ENCODE measurements at places on chromosomes 6 and 20.

DNA sequence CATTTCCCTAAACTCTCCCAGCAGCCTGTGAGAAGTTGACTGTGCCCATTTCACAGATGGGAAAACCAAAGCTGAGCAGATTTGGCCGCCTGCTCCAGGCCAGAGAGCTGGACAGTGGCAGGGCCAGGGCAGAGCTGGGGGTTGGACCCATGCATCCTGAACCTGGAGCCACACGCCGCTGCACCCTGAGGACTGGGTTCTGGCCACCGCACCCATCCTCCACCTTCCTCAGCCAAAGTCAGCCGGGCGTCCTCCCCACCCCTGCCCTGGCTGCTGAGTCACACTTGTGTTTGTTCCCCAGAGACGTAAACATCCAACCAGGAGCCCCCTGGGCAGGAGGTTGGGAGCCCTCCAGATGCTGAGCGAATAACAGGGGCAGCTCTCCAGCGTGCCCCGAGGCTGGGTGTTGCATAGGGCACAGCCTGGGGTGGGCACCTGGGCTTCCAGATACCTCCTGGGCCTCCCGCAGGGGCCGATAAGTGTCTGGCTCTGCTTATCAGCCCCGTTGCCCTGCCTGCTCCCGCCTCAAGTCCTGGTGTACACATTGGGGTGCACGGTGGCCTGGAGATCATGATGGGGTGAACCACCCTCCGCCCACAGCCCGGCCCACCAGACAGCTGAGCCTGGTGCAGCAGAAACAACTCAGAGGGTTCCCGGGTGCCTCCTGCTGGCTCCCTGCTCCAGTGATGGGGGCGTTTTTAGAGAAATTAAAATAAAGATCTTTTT lies 23.8 kb downstream of the RBM38 start:
- DNase-seq: no peak

DNA sequence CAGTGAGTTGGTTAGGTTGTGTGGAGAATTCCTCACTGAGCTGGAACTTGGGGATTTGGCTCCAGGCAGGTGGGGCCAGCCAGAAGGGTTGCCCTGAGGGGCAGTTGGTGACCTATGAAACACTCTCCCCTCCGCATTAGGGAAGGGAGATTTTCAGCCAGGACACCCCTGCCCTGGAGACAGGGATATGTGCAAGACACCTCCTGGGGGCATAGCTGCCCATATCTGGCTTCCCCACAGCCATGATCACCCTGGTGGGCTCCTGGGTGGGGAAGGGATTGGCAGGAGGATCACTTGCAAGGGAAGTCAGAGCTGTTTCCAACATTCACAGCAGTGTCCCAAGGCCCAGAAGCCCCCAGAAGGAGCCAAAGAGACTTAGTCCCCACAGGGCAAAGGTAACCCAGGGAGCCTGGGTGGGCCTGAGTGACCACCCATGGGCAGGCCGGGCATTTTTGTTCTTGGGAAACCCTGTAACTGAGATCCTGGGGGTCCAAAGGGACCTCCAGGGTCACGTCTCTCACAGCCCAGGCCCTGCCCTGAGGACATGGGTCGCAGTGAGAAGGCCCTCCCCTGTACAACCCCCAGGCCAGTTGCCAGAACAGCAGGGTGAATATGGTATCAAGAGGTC lies 145.8 kb downstream of the MRPL14 start:
- no peak for DNase-seq

- DNase-seq: no peak
Measured at GRCh38 chr20:62482146-62482809, 6.5 kb upstream of the GATA5 start.

DNA sequence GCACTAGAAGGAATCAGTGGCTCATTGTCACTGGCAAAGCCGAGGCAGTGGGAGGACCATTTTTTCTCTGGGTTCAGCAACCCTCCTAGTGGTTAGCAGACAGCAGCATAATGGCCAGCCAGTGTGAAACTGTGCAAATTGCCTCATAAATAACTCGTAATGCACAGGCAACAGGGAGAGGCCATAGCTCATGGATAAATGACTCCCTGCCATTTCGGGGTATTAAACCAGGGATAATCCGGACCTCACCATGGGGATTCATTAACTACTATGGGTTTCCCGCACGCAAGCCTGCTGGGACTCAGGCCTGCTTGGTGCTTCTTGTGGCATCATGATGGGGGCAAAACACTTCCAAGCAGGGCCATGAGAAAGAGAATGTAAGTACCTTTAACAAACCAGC lies 158.2 kb upstream of the CHD6 start:
- no peak for DNase-seq

DNA sequence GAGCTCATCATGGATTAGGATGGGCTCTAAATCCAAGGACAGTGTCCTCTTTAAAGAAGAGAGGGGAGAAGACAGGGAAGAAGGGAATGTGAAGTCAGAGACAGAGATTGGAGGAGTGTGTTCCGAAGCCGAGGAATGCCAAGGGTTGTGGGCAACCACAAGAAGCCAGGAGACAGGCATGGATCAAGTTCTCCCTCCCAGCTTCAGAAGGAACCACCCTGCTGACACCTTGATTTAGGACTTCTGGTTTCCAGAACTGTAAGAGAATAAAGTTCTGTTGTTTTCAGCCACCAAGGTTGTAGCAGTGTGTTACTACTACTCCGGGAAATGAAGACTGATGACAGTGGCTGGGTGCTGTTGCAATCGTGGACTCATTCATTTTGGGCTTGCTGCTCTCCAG lies 120.1 kb downstream of the RPS12 start:
- no peak for DNase-seq

DNA sequence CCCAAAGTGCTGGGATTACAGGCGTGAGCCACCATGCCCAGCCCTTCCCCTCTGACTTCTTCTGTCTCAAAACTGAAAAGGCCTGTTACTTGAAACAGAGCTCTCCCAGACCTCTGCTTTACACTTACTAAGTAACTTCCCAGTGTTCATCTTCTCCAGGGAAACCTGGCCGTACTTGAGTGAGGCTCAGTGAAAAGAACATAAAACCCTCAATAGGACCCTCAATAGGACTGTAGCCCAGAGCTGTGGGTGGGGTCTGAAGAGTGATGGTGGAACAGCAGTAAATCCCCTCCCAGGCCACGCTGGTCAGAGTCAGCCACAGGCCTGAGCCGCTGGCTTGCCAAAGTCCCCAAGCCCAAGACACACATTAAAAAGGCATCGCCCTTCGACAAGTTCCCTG lies 145.4 kb downstream of the NFATC2 start:
- no peak for DNase-seq

GRCh38 chr20:38779247-38780097 lies 26.0 kb upstream of the PPP1R16B start:
- no peak for DNase-seq

GRCh38 chr20:50258790-50259483 lies 68.3 kb downstream of the CEBPB start:
- no peak for DNase-seq

DNA sequence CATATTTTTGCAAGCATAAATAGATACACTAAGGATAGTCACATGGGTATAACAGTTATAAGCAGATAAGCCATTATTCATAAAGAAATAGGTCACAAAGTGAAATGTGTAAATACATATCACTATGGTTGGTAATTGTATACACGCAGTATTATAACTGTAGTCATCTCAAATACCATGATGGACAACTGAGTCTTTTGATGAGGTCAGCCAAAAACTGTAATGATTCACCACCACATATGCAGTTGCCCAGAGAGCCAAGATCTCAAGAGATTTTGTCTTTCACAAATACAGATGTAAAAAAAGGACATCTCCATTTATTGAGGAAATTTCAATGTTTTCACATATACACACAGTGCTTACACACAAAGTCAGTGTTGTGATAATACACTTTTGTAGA lies 28.3 kb downstream of the ZNF292 start:
- DNase-seq: no peak

DNA sequence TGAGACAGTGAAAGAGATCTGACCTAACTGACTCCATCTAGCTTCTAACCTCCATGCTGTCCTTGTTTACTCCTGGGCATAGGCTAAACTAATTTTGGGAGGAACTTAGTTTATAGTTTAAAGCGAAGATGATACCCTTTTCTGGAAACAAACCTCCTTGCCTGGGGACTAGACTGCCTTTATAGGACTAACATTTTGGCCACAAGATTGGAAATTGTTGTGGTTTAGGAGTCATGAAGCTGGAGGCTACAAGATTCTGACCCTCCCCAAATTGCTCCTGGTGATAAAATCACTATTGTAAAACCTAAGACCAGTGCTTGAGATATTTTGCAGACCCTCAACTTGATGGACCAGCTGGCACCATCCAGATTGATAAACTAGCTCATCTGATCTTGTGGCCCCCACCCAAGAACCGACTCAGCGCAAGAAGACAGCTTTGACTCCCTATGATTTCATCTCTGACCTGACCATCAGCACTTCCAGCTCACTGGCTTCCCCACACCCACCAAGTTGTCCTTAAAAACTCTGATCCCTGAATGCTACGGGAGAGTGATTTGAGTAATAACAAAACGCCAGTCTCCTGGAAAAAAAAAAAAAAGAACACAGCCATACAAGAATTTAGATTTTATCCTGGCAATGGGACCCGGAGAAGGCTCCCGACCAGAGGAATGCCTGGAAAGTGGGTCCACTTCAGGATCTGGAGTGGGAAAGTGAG lies 63.0 kb downstream of the ABHD12 start:
- no peak for DNase-seq

GRCh38 chr6:92337571-92337970 lies 1081.8 kb downstream of the EPHA7 start:
- DNase-seq: no peak

GRCh38 chr20:57056651-57057050 lies 209.8 kb downstream of the BMP7 start:
- no peak for DNase-seq

- DNase-seq: no peak
Measured at GRCh38 chr6:111379302-111379701, 103.7 kb downstream of the REV3L start.

DNA sequence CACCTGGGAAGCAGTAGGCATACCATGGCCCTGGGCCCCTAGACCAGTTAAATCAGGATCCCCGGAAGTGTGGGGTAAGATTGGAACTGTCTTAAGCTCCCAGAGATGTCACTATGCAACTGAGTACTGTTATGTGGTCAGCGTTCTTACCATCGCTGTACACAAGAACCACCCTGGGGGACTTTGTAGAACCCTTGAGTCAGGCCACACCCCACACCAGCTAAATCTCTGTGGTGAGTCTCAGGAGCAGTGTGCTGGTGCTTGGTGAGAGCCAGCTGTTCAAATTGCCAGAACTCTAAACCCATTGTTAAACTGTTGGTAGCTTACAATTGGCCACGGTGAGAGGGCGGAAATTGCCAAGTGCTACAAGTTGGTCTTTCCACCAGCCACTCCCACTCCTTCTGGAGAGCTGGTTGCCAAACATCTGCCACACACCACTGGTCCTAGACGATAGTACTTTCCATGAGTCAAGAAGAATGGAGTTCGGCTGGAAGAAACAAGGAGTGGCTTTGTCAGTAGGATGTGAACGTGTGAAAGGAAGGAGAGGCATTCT lies 80.5 kb upstream of the SYNDIG1 start:
- no peak for DNase-seq

- DNase-seq: no peak
Measured at GRCh38 chr20:965956-966355, 36.2 kb downstream of the RSPO4 start.

- DNase-seq: no peak
Measured at GRCh38 chr6:89254569-89254968, 37.4 kb upstream of the GABRR1 start.

- DNase-seq: no peak
Measured at GRCh38 chr6:53593001-53593488, 48.1 kb upstream of the GCLC start.

DNA sequence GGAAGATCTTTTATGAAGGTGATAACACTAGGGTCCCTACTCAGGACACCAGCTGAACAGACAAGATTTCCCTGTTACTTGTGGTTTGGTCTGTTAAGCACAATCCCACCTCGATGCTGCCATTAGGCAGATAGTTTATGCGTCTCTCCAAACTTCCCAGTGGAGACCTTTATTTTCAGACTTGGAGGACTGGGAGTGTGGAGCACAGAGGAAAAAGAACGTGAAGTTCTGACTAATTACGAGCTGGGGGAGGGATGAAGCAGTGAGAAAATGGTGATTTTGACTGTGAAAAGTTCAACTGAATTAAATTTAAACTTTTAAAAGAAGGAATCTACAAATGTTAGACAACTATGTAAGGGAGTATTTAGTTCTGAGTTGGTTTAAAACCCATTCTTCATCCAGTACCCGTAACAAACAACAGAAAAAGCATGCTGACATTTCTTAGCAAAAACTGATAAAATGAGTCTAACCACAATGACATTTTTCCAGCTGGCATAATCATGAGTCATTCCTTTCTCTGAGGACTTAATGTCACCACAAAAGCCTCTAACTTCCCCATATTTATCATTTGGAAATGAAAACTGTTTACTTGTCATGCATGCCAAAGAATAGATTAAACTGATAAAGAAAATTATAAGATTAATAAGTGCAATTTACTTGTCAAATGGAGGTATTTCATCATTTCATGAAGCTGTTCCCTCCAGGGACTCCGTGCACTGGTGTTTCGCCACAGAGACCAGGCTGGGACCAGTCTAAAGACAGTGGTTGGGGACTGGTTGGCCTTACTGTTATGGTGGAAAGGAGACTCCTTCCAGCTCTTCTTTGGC lies 113.3 kb upstream of the SSTR4 start:
- no peak for DNase-seq

GRCh38 chr6:35047265-35048011 lies 93.7 kb downstream of the TCP11 start:
- DNase-seq: no peak

GRCh38 chr20:595330-596308 lies 14.5 kb downstream of the TCF15 start:
- no peak for DNase-seq

DNA sequence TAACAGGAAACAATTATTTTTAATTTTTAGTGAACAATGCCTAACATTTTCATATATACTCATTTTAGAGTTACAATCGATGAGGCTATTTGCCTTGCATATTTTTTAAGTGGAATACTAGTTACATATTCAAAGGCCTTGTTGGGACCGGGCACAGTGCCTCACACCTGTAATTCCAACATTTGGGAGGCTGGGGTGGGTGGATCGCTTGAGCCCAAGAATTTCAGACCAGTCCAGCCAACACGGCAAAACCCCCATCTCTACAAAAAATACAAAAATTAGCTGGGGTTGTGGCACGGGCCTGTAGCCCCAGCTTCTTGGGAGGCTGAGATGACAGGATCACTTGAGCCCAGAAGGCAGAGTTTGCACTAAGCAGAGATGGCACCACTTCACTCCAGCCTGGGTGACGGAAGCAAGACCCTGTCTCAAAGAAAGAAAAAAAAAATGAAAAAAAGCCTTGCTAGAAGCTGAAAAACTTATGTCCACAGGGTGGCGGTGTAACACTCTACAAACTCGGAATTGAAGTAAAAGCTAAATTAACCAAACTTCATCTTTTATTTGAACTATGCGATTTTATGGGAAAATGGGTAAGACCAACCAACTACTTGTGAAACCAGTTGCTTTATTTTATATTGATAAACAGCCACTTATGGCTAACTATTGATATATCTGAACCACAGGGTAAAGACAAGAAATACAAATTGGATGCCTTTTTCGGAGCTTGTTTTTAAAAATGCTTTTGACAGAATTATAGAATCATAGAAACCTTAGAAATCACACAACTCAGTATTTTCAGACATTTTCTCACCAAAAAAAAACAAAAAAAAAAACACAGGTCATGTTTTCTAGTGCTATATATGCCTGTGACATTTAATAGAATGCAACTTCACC lies 24.1 kb upstream of the ROS1 start:
- peak; percentile 90 for DNase-seq
